ENCODE measurements at places on chromosomes 7 and 10.

DNA sequence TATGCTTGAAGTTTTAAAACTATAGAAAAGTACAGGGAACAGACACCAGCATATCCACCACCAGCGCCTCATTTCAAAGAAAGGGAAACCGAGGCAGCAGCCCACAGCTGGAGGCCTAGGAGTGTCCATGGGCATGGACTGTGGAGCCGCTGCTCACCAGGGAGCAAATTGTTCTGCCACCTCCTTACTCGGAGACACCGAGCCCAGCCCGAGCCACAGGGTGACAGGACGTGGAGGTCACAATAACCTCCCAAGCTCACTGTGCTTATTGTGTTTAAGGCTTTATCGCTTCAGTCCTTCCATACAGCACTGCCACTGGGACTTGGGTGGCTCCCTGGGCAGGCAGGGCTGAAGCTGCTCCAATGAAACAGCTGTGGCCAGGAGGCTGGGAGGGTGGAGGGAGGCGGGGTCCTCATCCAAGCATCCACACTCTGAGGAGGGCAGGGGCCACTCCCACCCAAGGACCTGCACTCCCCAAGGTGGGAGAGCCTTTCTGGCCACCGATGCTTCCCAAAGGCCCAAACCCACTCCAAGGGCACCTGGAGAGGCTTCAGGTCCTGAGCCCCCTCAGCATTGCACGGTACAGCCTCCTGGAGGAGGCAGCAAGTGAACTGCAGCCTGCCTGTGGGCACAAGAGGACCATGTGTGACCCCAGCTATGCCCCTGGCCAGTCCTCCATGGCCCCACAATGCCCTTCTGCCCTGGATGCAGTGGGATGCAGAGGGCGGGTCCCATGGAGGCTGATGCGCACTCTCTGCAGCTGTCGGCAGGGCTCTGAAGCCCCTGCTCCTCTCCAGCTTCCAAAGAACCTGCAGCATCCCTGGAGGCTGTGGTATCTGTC, 38.7 kb upstream of the RET start:
- no peak for DNase-seq

DNA sequence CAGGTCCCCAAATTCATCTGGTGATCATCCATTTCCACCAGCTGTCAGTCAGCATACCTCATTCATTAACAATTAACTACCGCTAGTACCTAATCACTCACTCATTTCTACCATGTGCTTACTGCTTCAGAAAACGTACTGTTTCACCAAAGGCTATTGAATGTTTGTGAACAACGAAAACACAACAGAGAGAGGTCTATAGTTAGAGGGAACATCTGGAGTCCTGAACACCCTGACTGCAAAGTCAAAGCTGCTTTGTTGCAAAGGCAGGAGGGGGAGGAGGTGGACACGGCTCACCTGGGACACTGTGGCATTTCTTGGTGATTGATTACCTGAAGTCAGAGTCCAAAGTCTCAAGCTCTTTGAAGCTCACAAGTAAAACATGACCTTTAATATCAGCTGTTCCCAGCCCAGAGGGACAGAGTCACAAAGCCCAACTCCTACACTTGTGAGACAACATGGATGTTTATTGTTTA, 342.3 kb upstream of the ADARB2 start:
- DNase-seq = no peak

DNA sequence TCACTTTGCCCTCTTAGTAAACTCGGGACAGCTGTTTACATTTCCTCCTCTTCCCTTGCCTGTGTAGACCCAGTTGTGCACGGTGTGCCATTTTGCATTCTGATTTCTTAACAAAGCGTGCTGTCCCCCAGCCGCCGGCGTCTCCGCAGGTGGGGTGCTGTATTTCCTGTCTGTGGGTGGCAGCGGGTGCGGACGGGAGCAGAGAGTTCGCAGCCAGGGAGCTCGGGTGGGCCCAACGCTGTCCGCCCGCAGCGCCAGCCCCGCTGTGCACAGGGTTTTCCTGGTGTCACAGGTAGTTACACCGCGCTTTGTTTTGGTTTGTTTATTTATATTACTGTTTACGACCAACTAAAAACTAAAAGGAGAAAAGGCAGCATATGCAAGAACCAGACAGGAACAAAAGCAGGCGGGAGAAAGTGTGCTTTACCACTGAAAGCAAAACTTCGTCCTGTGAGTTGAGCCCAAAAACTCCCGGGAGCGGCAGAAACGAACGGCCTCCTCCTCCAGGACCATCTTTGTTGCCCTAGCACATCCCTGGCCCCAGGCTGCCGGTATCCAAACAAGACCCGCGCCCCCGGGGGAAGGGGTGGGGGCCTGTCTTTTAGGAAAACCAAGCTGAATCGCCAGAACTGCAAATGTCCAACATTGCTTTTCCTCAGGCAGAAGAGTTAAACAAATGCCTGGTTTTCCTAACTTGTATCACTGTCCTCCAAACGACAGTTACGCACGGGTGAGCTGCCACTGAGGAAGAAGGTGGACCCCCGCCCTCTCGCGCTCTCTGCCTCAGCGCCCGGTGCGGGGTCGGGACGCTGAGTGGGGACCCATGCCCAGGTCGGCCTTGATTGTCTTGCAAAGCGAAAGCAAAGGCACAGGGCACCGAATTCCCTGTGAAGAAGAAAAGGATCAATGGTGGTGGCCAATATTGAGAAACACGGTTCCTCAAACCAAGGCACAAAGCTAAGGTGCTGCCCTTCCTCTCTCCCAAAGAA, 45.9 kb upstream of the DRGX start:
- no peak for DNase-seq

DNA sequence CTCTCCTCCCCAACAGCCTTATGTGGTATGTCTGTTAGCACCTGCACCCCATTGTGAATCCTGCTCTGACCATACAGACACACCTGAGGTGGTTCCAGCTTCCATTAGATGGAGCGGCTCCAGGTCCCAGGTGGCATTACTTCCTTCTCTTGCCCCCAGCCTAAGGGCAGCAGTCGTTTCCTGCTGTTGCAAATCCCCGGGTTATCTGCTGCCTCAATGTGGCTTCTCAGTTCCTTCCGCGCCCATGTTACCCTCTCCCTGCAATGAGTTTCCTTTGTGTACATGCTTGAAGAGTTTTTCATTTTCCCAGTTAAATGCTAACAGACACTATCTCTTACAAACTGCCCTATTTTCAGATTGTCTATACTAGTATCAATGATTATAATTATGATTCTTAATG, 62.8 kb upstream of the PRKCQ start:
- no peak for DNase-seq

DNA sequence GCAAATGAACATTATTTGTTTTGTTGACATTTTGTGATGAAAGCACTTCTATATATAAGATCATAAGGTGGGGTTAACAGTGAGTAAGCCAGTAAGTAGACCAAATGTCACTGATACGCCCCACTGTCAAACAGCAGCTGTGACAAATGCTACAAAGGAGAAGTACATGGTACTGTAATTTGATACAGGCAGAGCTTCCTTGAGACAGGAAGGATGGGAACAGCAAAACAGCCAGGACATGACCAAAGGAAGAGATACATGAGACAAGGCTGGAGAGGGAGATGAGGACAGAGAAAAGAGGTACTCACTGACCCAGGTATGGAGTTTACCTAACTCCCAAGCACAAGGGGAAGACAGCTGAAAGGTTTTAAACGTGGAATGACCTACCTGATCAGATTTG, 127.0 kb downstream of the SRPK2 start:
- DNase-seq = peak; percentile 6

- DNase-seq = no peak
Measured at GRCh38 chr7:30525429-30525828, 20.8 kb upstream of the GGCT start.

- DNase-seq = peak; percentile 86
Measured at GRCh38 chr7:129295015-129295423, 70.2 kb downstream of the AHCYL2 start.

Data from fibroblast of skin of scalp (primary cell).